Astrocyte (in vitro differentiated cells and primary cell): ENCODE measurements at places on chromosomes 11 and 22. TPM values are rescaled to one million over a fixed set of nuclear protein-coding genes. Genes with fewer than 3 reads are reported as not detected.

Gene MS4A6A
- not detected in 2 replicates for total RNA-seq

Gene WNT7B
- 1.6 and 1.7 TPM in 2 replicates for total RNA-seq

Gene DENND6B
- 5.4 and 5.8 TPM in 2 replicates for total RNA-seq

Gene FOLH1
- 0.19 and 0.36 TPM in 2 replicates for total RNA-seq

Gene KCNJ4
- 0.19 and 0.30 TPM in 2 replicates for total RNA-seq

Gene ARRB1
- 22.7 and 28.5 TPM in 2 replicates for total RNA-seq

Gene MUC5AC
- total RNA-seq: not detected in 2 replicates

Gene RPLP2
- 1,592 and 1,666 TPM in 2 replicates for total RNA-seq

Gene TSSK2
- not detected in 2 replicates for total RNA-seq

Gene FAM83F
- 0.79 and 0.82 TPM in 2 replicates for total RNA-seq

Gene BIK
- 0.31 and 0.32 TPM in 2 replicates for total RNA-seq

Gene TRIM6
- total RNA-seq: 17.6 and 23.9 TPM in 2 replicates

Gene MMP13
- 1.2 and 3.9 TPM in 2 replicates for total RNA-seq

Gene ANO5
- total RNA-seq: 2.5 and 2.7 TPM in 2 replicates

Gene MUC5B
- not detected in 2 replicates for total RNA-seq

Gene TLCD5
- total RNA-seq: 9.3 and 9.5 TPM in 2 replicates

Gene SLC17A6
- not detected in 2 replicates for total RNA-seq

Gene SORL1
- 4.1 and 7.2 TPM in 2 replicates for total RNA-seq

Gene PDGFB
- 17.0 and 27.3 TPM in 2 replicates for total RNA-seq

Gene DSCAML1
- total RNA-seq: 0.16 TPM in 1 of 2 replicates, not detected in the other
